HuH-7.5 (cell line): ENCODE measurements at places on chromosomes 11 and 22.

DNA sequence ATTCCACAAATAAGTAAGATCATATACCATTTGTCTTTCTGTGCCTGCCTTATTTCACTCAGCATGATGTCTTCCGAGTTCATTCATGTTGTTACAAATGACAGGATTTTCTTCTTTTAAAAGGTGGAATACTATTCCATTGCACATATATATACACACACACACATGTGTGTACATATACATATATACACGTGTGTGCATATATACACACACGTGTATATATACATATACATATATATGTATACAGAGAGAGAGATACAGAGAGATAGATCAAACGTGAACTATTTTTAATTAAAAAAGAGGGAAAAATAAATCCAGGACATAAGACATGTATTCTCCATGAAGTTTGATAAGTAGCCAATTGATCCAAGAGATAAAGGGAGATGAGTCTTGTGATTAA is 108.1 kb downstream of the TRPC6 start:
- no peak for DNase-seq

DNA sequence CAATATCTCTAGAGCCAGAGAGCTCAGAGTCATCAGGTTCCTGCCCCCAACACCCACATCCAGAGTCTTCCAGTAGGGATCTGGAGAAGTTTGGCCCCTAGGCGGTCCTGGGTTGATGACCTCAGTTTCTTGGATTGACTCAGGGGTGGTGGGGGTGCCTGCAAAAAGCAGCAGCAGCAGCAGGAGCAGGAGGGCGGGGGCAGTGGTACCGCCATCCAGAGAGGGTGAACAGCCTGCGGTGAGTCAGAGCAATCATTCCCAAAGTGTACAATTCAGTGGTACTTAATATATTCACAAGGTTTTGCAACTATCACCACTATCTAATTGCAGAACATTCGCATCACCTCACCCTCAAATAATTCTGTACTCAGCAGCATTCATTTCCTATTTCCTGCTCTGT is 9.9 kb upstream of the SEC14L3 start:
- no peak for DNase-seq

DNA sequence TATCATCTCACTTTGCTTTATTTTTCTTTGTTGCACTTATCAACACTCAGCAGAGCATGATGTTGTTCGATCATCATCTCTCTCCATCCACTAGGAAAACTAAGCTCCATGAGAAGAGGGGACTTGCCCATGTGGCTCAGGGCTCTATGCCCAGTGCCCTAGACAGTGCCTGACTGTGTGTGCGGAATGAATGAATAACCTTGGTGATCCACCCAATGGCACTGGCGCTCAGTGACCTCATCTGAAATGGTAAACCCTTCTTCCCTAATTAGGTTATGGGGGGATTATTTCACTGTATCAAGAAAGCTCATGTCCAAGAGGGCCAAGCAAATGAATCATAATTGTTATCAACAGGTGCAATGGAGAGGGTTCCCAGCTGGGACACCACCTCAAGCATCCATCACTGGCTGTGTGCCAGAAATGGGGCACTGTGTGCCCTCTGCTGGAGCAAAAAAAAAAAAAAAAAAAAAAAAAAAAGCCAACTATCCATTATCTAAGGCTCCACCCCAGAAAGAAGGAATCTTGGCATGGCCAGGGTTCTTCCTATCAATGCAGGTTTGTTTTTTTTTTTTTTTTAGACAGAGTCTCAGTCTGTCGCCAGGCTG is 172.6 kb downstream of the LARGE1 start:
- no peak for DNase-seq

- no peak for DNase-seq
These were observed 109.7 kb upstream of the RRM1 start for GRCh38 chr11:3984896-3985295.

GRCh38 chr22:40397396-40397795 is 27.0 kb downstream of the SGSM3 start:
- DNase-seq = no peak

- DNase-seq = no peak
These were observed 15.9 kb downstream of the CYP2D6 start for GRCh38 chr22:42114721-42115120.

DNA sequence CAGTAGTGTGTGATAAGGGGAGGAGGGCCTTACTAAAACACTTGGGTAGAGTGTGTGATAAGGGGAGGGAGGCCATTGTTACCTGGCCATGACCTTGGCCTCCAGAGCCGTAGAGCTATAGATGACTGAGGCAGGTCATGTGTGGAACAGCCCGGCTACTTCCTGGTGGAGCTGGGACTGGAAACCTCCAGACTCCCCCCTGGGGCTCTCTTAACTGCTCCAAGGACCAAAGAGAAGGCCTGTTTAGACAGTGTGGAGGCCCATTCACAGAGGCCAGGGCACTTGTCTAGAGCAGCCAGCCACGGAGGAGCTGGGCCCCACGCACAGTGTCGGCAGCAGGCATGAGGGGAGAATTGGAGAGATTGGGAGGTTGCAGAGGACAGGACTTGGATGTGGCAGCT is 12.5 kb upstream of the MICALL1 start:
- DNase-seq = no peak

DNA sequence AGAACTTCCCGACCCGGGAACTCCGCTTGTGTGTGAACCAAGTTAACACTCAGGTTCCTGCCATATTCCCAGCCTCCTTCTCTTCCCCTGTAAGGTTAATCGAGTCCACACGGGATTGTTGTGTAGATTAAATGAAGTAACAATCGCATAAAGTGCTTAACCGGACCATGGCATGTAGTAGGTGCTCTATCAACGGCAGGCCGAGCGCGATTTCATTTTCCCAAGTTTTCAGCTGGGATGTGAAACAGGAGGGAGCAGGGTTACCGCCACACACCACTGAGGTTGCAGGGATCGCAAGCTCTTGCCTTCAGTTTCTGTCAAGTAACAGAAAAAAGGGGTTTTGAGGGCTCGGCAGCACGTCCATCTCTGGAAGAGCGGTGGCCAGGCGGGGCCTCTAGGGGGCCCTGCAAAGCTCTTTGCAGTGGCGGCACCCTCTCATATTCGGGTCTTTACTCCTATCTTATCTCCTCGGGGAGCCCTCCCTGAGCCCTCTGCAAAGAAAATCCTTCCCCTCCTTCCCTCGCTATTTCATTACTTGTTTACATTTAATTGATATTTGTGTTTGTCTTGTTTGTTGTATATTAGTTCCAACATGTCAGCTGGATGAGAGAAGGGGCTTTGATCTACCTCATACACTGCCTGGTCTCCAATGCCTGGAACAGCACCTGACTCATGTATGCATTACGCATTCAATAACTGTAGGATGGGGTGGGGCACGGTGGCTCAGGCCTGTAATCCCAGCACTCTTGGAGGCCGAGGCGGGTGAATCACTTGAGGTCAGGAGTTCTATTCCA is 816 bp upstream of the PLEKHA7 start:
- DNase-seq = peak; percentile 70

DNA sequence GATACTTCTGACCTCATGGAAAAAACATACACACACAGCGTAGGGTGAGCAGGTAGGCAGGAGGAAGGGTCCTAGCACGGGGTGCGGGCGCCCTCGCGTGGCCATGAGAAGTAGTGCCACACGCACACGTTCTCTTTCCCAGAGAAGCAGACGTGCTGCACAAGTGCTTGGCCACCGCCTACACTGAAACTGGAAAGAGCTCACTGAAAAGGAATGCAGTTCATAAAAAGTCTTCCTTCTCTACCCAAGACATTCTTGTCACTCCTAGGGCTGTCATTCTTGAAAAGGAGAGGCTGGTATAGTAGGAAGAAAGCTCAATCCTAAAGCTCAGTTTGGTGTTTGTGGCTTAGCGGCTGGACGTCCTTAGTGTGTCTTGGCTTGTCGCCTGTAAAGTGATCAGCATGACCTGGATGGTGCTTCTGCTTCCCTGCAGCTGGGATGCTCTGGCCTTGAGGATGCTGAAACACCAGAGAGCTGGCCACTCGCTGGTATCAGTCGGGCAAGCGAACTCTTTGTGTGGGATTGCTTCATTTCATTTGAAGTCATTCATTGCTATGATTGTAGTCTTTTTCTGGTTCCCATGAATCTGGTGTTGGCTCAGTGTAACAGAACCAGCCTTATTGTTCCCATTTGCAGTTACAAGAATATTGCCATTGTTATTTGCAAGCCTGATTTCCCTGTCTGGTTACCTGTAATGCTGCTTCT is 303.8 kb downstream of the NTM start:
- peak; percentile 43 for DNase-seq

DNA sequence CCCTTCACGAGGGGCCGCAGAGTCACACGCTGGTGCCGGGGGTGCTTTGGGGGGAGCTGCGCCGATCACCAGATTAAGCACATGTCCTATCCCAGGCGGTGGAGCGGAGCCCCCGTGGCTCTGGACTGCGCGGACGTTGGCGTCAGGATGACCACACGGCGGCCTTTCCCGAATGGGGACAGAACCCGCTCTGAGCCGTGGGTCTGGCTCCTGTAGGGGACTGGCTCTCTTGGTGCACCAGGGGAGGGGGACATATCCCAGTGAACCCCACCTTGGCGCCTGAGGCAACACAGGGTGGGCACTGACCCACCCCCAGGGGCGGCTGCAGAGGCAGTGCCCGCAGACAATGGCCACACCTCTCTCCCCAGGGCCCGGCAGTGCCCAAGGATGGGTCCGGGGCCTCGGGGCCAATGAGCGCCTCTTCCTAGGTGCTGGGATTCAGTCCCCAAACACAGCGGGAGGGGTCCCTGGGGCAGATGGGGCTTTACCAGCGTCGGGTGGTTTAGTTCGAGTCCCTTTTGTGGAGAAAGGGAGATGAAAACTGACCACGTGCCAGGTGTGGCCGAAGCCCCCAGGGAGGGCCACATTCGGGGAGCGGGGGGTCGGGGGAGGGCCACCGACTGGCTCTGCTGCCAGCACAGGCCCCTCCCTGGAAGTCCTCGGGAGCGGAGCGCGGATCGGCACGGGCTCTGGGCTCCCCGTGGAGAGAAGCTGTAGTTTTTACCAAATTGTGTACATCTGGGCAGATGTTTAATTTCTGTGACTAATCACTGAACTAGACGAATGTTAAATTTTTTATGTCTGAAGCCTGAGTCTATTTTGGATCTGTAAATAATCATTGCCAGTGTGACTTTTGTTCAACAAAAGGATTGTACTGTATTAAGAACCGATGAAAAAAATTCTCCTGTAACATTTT is 58.9 kb downstream of the GRAMD4 start:
- no peak for DNase-seq

DNA sequence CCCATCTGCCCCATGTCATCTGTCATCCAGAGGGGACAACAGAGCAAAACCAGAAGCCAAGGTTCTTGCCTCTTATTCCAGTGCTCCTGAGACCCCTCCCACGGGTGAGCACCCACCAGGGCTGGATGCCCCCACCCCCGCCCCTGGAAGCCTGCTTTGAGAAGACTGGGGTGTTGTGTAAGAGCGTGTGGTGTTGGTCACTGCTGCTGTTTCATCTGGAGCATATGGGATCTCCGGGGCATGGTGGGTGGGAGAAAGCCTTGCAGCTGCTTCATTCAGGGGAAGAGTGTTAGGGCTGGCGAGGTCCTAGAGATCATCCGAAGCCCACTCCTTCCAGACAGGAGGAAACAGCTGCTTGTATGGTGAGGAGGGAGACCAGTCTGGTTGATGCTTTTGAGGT is 54.1 kb downstream of the CHRDL2 start:
- DNase-seq = no peak

DNA sequence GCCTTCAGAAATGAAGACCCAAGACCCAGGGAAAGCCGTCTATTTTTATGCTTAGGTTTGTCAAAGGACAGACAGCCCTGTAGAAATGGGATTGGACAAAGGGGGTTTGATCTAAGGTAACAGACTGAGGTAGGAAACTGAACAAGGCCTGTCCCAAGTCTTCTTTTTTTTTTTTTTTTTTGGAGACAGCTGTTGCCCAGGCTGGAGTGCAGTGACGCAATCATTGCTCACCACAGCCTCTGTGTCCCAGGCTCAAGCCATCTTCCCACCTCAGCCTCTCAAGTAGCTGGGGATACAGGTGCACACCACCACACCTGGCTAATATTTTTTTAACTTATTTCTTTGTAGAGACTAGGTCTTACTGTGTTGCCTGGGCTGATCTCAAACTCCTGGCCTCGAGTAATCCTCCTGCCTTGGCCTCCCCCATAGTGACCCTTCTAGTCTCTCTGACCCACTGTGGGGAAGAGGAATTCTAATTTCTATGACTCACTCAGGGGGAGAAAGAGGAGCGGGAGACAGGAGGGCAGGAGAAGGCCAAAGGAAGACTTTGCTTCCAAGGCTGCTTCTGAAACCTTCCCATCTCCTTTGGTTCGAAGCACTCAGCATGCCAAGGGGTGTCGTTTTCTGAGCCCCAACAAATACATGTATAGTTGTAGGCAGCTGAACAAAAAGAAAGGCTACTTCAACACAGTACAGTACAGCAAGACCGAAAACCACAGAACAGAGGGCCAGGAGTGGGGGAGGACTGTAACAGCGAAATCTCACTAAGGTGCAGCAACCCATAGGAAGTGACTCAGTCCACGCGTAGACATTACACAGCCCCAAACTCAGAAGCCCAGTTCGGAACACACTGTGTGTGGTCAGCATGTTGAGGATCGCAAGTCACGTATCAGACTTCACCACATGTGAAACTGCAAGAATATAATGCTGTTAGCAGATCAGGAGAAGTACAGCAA is 872 bp downstream of the TMA7B start:
- no peak for DNase-seq
